ENCODE measurements at places on chromosomes 1 and 21.

DNA sequence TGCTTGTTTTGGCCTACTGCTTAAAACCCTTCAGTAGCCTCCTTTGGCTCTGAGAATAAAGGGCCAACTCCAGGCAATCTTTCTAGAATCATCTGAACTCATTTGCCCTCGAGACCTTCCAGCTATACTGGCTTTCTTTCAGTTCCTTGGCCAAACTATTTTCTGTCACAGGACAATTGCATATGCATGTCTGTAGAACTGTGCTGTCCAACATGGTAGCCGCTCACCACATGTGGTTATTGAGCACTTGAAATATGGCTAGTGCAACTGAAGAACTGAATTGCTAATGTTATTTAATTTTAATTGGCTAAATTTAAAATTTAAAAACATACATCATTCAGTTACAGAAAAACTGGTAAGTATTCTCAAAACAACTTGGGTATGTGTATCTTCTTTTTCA is 14.3 kb upstream of the GNL2 start:
- peaks cover 78% of the 10 kb centered on the region for H3K27me3 ChIP-seq
- no peaks in the 10 kb centered on the region for H3K4me1 ChIP-seq
- no peak overlapping the region for H3K27ac ChIP-seq
- H3K4me3 ChIP-seq = no peak overlapping the region
- DNase-seq = no peak
- H3K36me3 ChIP-seq = no peaks in the 10 kb centered on the region

DNA sequence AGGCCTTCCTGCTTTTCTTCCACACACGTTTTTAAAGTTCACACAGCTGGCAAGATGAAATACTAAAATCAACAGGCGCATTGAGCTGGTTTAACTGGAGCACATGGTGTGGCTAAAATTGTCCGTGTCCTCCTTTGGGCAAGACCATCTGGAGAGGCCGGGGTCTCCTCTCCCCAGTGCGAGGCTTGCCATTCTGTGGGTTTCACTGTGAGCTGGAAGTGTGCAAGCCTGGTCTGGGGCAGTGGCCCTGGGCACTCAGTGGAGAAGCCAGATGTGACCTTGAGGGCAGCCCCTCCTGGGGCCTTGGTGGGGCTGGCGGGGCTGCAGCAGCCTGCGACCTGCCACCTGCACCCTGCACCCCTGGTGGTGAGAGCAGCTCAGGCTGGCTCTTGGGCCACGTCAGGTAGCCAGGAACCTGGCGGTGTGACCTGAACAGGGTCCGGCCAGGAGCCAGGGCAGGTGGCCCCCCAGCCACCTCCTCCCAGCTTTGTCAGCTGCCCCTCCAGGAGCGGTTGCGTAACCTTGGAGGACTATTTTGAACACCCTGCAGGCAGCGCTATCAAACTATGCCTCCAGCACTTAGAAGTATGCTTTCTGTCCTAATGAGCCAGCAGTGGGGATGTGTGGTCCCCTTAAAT is 52.4 kb downstream of the SLC37A1 start:
- no peak overlapping the region for H3K4me3 ChIP-seq
- no peak for DNase-seq
- H3K27me3 ChIP-seq = no peaks in the 10 kb centered on the region
- no peak overlapping the region for H3K27ac ChIP-seq
- H3K36me3 ChIP-seq = peaks cover 67% of the 10 kb centered on the region
- H3K4me1 ChIP-seq = no peaks in the 10 kb centered on the region

DNA sequence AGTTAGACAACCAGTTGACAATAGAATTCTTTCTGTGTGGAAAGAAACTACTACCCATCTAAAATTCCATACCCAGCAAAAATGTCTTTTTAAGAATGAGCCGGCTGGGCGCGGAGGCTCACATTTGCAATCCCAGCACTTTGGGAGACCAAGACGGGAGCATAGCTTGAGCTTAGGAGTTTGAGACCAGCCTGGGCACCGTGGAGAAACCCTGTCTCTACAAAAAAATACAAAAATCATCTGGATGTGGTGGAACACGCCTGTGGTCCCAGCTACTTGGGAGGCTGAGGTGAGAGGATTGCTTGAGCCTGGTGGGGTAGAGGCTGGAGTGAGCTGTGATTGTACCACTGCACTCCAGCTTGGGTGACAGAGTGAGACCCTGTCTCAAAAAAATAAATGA is 79.2 kb downstream of the SCCPDH start:
- no peak for DNase-seq
- H3K4me3 ChIP-seq = no peak overlapping the region
- no peaks in the 10 kb centered on the region for H3K27me3 ChIP-seq
- H3K4me1 ChIP-seq = peaks cover 28% of the 10 kb centered on the region
- H3K36me3 ChIP-seq = no peaks in the 10 kb centered on the region

DNA sequence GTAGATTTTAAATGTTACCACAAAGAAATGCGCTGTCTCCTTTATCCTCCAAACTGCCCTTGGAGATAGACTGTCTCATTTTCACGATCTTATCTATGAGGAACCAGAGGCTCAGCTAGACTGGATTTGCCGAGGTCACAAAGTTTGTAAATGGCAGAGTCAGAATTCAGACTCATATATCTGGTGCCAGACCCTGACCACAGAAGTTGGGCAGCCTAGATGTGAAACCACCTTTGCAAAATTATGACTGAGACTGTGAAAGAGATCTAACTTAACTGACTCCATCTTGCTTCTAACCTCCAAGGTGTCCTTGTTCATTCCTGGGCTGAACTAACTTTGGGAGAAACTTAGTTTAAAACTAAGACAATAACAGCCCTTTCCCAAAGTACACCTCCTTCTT is 14.1 kb downstream of the CNR2 start:
- H3K4me1 ChIP-seq = peaks cover 6% of the 10 kb centered on the region
- no peak overlapping the region for H3K4me3 ChIP-seq
- H3K27ac ChIP-seq = no peak overlapping the region
- H3K36me3 ChIP-seq = no peaks in the 10 kb centered on the region

DNA sequence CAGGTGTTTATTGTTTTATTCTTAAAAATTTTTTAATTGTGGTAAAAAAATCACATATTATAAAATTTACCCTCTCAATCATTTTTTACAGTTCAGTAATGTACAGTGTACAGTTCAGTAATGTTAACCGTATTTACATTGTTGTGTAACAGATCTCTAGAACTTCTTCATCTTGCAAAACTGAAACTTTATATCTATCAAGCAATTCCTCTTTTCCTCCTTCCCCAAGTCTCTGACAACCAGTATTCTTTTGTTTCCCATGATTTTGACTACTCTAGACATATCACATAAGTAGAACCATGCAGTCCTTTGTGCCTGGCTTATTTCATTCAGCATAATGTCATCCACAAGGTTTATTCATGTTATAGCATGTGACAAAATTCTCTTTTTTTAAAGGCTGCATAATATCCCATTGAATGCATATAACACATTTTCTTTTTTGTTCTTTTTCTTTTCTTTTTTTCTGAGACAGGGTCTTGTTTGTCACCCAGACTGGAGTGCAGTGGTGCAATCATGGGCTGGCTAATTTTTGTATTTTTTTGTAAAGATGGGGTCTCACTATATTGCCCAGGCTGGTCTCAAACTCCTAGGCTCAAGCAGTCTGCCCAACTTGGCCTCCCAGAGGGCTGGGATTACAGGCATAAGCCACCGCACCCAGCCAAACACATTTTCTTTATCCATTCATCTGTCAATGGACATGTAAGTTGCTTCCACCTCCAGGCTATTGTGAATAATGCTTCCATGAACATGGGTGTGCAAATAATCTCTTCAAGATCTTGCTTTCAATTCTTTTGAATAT is 17.2 kb upstream of the RCSD1 start:
- H3K36me3 ChIP-seq = peaks cover under 1% of the 10 kb centered on the region
- H3K27ac ChIP-seq = no peak overlapping the region
- H3K27me3 ChIP-seq = no peaks in the 10 kb centered on the region
- H3K4me1 ChIP-seq = peaks cover 19% of the 10 kb centered on the region
- H3K4me3 ChIP-seq = no peak overlapping the region

GRCh38 chr1:160544647-160545046 is 21.6 kb upstream of the SLAMF6 start:
- H3K4me1 ChIP-seq = peaks cover 11% of the 10 kb centered on the region
- H3K27ac ChIP-seq = no peak overlapping the region
- H3K36me3 ChIP-seq = no peaks in the 10 kb centered on the region
- H3K4me3 ChIP-seq = no peak overlapping the region
- peaks cover 4% of the 10 kb centered on the region for H3K27me3 ChIP-seq

- H3K4me3 ChIP-seq = no peak overlapping the region
- H3K4me1 ChIP-seq = peaks cover 58% of the 10 kb centered on the region
- H3K27me3 ChIP-seq = no peaks in the 10 kb centered on the region
- no peak for DNase-seq
- H3K27ac ChIP-seq = no peak overlapping the region
These were observed 12.6 kb downstream of the LRRC8D start for GRCh38 chr1:89833183-89834082.

GRCh38 chr21:31564439-31564838 is 95.1 kb upstream of the SOD1 start:
- no peaks in the 10 kb centered on the region for H3K36me3 ChIP-seq
- peaks cover 39% of the 10 kb centered on the region for H3K27me3 ChIP-seq
- no peak overlapping the region for H3K27ac ChIP-seq
- no peak overlapping the region for H3K4me3 ChIP-seq

GRCh38 chr1:85365851-85366250 is 89.4 kb upstream of the BCL10 start:
- no peak overlapping the region for H3K27ac ChIP-seq
- H3K4me1 ChIP-seq = peaks cover 17% of the 10 kb centered on the region
- no peak for DNase-seq
- H3K27me3 ChIP-seq = no peaks in the 10 kb centered on the region
- no peak overlapping the region for H3K4me3 ChIP-seq

DNA sequence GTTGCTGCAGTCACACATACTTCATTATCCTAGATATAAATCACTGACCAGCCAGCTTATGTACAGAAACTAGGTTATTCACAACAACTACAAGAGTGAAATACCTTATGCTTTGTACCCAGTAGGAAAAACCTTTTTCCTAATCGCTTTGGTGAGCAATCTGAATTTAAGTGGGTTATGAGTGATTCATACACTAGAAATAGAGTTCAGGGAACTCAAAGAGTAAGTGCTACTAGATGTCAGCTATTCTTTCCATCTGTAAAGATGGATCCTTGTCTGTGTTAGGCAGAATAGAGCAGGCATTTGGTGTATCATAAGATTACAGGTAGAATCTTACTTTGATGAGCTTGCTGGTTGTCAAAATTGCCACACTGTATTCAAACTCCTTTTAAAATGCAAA is 101.9 kb downstream of the ZNF644 start:
- H3K4me3 ChIP-seq = no peak overlapping the region
- no peak for DNase-seq
- H3K27me3 ChIP-seq = no peaks in the 10 kb centered on the region

- no peak for DNase-seq
- no peak overlapping the region for H3K4me3 ChIP-seq
- no peaks in the 10 kb centered on the region for H3K36me3 ChIP-seq
- H3K27ac ChIP-seq = no peak overlapping the region
These were observed 41.5 kb upstream of the SGIP1 start for GRCh38 chr1:66492424-66492823.

- H3K27ac ChIP-seq = no peak overlapping the region
- peaks cover 23% of the 10 kb centered on the region for H3K4me1 ChIP-seq
- no peak overlapping the region for H3K4me3 ChIP-seq
- no peak for DNase-seq
- H3K36me3 ChIP-seq = no peaks in the 10 kb centered on the region
- no peaks in the 10 kb centered on the region for H3K27me3 ChIP-seq
These were observed 105.0 kb downstream of the BRINP2 start for GRCh38 chr1:177275736-177276135.

DNA sequence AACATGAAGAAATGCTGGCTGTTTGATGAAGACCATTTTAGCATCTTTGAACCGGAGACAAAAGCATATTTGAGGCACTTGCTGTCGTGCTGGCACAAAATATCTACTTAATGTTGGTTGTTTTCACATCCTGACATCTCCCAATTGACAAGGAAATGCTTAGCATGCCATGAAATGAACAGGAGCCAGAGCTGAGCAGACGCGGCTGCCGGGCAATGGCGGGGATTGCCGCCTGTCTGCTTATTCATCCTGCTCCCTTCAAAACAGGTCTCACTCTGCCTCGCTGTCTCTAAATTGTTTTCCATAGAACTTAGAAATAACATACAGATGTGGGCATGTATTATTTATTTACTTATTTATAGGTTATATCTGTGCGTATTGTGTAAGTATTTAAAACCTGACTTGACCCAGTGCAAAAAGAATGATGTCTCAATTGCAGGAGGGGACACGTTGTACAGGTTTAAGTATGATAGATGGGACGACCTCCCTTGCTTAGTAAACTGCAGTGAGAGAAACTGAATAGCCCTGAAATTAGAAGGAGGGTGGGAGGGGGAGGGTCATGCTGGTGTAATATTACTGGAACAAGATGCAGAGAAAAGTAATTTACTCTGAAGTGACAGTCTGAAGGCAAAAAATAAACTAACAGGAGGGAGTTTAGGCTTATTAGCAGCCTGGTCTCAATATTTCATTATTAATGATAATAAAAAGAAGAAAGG is 590.4 kb upstream of the PLXNA2 start:
- no peak overlapping the region for H3K4me3 ChIP-seq
- no peaks in the 10 kb centered on the region for H3K4me1 ChIP-seq
- H3K36me3 ChIP-seq = no peaks in the 10 kb centered on the region
- peaks cover 22% of the 10 kb centered on the region for H3K27me3 ChIP-seq
- H3K27ac ChIP-seq = no peak overlapping the region

DNA sequence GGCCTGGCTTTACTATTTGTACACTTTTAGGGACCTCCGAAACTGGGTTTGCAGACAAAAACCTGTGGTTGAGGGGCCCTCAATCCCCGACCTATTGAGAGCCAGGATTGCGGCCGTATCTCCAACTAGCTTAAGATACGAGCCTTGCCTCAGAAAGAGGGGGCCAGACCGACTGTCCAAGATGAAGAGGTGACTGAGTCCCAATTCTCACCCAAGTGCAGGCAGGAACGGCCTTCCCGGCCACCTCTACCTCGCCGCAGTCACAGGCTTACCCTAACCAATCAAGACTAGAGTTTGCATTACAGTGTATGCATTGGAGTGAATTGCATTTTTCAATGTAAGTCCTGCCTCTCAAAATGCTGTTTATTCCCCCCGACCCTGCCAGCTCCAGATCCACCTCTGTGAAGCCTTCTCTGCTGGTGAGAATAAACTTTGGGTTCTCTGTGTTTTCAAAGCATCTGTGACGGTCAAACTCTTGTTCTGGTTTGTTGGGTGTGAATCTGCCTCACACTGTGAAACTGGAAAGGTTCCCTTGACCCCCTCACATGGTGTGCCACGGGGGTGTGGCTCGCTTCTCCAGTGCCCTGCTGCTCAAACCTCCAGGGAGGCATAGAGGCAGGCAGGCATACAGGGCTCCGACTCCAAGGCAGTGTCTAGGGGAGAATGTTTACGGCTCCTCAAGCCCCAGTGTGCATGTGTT is 62.2 kb upstream of the WLS start:
- no peak overlapping the region for H3K27ac ChIP-seq
- H3K27me3 ChIP-seq = no peaks in the 10 kb centered on the region
- no peaks in the 10 kb centered on the region for H3K36me3 ChIP-seq
- no peak overlapping the region for H3K4me3 ChIP-seq

GRCh38 chr1:214447557-214447871 is 103.9 kb downstream of the PTPN14 start:
- no peak for DNase-seq
- H3K4me3 ChIP-seq = no peak overlapping the region
- H3K27me3 ChIP-seq = no peaks in the 10 kb centered on the region
- peaks cover 30% of the 10 kb centered on the region for H3K4me1 ChIP-seq
- no peak overlapping the region for H3K27ac ChIP-seq

- H3K36me3 ChIP-seq = no peaks in the 10 kb centered on the region
- no peak overlapping the region for H3K27ac ChIP-seq
- no peak for DNase-seq
- no peaks in the 10 kb centered on the region for H3K27me3 ChIP-seq
- H3K4me3 ChIP-seq = no peak overlapping the region
These were observed 859.0 kb upstream of the B3GALT2 start for GRCh38 chr1:194045416-194045815.

- H3K27ac ChIP-seq = no peak overlapping the region
- H3K27me3 ChIP-seq = no peaks in the 10 kb centered on the region
- H3K4me3 ChIP-seq = no peak overlapping the region
- H3K36me3 ChIP-seq = no peaks in the 10 kb centered on the region
These were observed 167.4 kb downstream of the DUSP10 start for GRCh38 chr1:221574529-221574928.

All from left ventricle myocardium inferior (tissue), 1 donor.